ENCODE measurements at places on chromosomes 1 and 21. TPM values are rescaled to one million over a fixed set of nuclear protein-coding genes. Genes with fewer than 3 reads are reported as not detected.

Gene CSF3R
- 1.4 TPM for polyA plus RNA-seq

Gene OR2L13
- not detected for polyA plus RNA-seq

Gene FLVCR1
- 2.9 TPM for polyA plus RNA-seq

Gene PALMD
- polyA plus RNA-seq, result 10.1 TPM

Gene FAM72B
- 0.56 TPM for polyA plus RNA-seq

Gene SH3GLB1
- 47.9 TPM for polyA plus RNA-seq

Gene FCRL5
- polyA plus RNA-seq, result not detected

Gene CD52
- 13.2 TPM for polyA plus RNA-seq

Gene PCP4
- polyA plus RNA-seq, result 69.4 TPM

Gene FCRL4
- not detected for polyA plus RNA-seq

Gene UBL4B
- polyA plus RNA-seq, result not detected

Gene FCRL2
- polyA plus RNA-seq, result not detected
